PC-3 (cell line): ENCODE measurements at places on chromosomes 4 and X.

- DNase-seq, result no peak
These were observed 4.7 kb upstream of the NEUROG2 start for GRCh38 chr4:112520598-112521122.

- DNase-seq, result no peak
These were observed 74.6 kb upstream of the MAGEA10 start for GRCh38 chrX:152212969-152213368.

DNA sequence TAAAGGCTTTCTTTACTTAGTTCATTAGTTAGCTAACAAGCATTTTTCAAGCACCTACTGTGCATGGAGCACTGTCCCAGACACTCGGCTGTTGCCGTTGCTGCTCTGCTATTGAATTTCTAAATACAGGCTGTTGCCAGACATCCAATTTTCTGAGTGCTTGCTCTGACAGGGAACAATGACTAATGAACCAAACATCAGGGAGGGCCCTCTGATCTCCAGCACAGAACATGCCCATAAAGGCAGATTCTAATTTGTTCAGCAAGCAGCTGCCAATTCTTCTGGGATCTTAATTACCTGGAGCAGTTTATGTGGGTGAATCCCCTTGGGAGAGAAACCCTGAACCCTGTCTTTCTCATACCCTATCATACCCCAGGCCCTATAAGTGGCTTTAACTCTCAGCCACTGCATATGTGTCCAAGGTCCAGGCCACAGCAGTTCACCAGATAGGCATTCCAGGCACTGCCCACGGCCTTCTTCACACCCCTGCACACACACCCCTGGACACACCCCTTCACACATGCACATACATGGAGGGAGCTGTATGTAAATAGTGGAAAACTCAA is 27.9 kb downstream of the TSC22D3 start:
- DNase-seq, result peak; percentile 53

DNA sequence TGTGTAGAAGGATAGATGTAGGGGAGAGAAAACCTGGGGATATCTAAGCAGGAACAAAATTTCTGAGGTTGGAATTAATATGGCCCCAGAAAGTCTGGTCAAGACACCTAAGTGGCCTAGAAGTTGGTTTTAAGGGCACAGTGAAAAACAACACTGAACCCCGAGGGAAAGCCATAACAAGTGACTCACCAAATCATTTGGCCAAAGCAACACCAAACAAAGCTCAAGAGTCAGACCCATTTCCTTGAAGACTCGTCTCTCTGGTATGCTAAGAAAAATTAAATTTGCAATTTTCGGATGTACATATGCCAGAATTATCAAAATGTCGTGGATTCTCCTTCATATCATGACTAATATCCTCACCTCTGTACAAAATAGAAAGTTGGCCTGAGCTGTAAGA is 162.9 kb downstream of the SMIM20 start:
- peak; percentile 72 for DNase-seq

DNA sequence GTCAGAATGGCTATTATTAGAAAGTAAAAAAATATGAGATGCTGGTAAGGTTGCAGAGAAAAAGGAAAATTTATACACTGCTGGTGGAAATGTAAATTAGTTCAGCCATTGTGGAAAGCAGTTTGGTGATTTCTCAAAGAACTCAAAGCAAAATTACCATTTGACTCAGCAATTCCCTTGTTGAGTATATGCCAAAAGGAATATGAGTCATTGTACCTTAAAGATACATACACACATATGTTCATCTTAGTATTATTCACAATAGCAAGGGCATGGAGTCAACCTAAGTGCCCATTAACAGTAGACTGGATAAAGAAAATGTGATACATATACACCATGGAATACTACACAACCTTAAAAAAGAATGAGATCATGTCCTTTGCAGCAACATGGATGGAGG is 148.2 kb downstream of the COMMD8 start:
- DNase-seq, result peak; percentile 59
